Stimulated activated CD8-positive, alpha-beta memory T cell treated with anti-CD3 and anti-CD28 coated beads, Interleukin-4, amount 100 ng/mL, for 1 hour (primary cell): ENCODE measurements at places on chromosomes 7 and 10.

DNA sequence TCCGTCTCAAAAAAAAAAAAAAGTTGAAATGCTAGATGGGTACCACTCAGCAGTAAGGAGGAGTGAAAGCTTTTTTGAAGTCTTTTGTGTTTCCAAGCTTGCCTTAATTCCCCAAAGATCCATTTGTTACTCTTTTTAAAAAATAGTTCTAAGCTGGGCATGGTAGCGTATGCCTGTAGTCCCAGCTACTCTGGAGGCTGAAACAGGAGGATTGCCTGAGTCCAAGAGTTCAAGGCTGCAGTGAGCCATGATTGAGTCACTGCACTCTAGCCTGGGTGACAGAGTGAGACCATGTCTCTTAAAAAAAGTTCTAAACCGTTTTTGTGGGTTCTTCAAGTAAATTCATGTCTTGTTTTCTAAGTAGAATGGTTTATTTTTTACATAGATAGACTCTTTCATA is 5.3 kb downstream of the TBC1D12 start:
- DNase-seq = no peak

- no peak for DNase-seq
These were observed 151.0 kb upstream of the NEBL start for GRCh38 chr10:21048068-21048467.

DNA sequence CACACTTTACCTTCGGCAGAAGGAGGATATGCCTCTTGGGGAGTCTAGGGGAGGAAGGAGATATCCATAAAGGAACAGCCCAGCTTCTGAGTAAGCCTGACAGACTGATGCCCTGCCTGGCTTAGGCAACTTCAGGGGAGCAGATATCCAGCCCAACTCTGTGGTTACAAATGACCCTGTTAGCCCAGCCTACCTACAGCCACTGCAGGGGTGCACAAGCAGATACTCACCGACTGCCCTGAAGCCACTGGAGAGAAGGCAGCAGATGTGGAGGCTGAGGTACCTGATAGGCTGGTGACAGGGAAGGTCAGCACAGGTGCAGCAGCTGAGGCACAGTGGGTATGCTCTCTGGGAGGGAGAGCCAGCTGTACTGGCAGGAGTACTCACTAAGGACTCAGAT is 770.2 kb downstream of the GRID1 start:
- no peak for DNase-seq

GRCh38 chr10:5293691-5294550 is 70.8 kb upstream of the UCN3 start:
- no peak for DNase-seq

- no peak for DNase-seq
These were observed 109.2 kb downstream of the SORCS3 start for GRCh38 chr10:104750291-104750690.

GRCh38 chr7:75844158-75844557 is 30.6 kb upstream of the CCL24 start:
- no peak for DNase-seq

DNA sequence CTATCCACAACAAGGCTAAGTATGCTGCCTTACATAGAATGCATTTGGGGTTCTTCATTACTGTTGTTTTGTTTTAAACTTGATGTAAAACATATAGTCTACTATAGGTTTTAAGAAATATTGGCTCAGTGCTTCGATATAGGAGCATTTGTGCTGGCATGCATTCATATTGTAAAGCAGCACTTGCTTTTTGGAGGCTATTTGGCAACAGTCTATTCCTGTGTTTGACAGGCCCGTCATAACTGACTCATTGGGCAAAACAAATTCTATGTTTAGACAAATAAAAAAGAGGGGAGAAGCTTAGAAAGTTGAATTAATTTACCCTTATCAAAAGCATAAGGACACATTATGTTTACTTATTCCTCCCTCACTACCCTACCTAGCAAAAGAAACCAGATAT is 38.4 kb upstream of the PLXDC2 start:
- no peak for DNase-seq

DNA sequence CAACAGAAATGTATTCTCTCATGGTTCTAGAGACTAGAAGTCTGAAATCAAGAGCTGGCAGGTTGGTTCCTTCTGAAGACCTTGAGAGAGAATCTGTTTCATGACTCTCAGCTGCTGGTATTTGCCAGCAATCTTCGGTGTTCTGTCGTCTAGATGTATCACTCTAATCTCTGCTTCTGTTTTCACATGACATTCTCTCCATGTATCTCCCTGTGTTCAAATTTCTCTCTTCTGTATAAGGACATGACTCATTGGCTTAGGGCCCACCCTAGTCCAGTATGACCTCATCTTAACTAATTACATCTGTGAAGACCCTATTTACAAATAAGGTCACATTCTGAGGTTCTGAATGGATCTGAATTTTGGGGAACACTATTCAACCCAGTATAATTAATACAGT is 82.3 kb downstream of the ANKRD7 start:
- no peak for DNase-seq

DNA sequence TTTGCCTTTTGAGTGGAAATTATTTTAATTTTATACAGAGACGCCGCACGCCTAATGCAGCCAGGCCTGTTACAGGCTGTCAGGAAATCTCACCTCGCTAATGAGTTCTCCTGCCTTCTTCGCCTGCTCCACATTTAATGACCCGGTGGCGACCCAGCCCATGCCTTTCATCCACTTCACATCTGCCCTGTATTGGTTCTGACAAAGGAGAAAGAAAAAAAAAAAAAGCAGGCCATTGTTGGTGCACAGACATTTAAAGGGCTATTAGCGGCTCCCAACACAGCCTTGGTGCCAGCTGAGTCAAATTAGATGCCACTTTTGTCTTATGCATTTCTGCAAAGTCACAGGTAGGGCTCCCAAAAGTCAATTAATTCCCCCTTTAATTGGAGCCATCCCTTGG is 43.3 kb downstream of the NRAP start:
- DNase-seq = no peak

DNA sequence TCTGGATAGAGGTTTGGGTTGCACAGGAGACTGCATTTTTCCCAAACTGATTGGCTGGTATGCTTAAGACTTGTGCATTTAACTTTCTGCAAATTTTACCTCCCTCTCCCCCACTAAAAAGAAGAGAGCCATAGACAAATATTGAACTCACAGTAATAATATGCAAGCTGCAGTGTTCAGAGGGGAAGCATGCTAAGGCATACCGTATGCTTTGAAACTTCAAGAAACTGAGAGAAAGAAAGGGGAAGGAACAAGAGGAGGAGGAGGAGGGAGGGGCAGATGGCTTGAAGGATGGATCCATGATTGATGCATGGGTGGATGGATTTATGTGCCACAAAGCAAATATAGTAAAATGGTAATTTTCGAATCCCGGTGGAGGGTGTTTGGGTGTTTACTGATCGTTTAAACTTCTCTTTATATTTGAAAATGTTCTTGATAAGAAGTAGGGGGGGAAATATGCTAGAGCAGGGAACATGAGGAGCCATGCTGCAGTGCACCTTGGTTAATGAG is 7.8 kb upstream of the KLF6 start:
- DNase-seq = no peak

DNA sequence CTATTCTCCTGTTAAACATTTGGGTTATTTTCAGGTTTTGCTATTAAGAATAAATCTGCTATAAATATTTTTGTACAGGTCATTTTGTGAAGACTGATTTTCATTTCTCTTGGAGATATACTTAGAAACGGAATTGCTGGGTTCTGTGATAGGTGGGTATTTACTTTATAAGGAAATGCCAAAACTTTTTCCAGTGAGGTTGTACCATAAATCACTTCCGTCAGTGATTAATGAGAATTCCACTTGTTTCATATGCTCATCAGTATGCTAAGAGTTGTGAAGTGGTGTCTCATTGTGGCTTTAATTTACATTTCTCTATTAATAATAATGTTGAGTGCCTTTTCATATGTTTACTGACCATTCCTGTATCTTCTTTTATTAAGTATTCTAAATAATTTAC is 84.0 kb upstream of the KLF14 start:
- no peak for DNase-seq

DNA sequence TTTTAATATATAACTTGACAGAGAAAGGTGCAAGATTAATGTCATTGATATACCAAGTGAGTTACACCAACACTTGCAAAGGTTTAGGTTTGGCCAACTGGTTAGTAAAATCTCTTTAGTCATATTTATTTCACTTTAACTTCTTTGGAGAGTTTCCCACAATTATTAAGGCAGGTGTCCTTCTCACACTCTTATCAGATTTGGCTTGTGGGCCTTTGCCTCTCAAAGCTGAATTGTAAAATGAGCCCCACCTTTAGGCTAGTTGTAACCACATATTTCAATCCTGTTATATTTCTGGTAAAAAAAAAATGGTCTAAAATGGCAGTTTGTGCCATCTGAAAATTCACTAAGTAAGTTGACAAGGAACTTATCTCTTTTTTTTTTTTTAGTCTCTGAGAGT is 26.6 kb upstream of the FOXP2 start:
- no peak for DNase-seq

DNA sequence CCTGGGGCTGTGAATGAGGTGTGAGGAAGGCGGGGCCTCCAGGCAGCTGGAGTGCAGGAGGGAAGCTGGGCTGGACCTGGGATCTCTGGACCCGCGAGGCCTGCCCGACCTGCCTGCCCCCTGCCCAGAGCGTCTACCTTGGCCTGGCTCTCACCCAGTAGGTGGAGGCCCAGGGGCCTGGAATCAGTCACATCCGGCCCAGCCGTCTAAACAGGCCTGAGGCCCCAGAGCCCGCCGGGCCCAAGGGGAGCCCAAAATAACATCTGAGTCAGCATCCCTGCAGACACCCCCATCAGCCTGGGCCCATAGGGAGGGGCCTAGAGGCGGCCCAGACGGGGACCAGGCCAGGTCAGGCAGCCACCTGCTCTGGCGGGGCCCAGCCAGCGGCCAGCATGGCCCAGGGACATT is 15.1 kb upstream of the ELN start:
- no peak for DNase-seq

- no peak for DNase-seq
These were observed 120.9 kb downstream of the GRK5 start for GRCh38 chr10:119328223-119328622.

- DNase-seq = no peak
These were observed 141.5 kb upstream of the NPVF start for GRCh38 chr7:25369786-25370185.

DNA sequence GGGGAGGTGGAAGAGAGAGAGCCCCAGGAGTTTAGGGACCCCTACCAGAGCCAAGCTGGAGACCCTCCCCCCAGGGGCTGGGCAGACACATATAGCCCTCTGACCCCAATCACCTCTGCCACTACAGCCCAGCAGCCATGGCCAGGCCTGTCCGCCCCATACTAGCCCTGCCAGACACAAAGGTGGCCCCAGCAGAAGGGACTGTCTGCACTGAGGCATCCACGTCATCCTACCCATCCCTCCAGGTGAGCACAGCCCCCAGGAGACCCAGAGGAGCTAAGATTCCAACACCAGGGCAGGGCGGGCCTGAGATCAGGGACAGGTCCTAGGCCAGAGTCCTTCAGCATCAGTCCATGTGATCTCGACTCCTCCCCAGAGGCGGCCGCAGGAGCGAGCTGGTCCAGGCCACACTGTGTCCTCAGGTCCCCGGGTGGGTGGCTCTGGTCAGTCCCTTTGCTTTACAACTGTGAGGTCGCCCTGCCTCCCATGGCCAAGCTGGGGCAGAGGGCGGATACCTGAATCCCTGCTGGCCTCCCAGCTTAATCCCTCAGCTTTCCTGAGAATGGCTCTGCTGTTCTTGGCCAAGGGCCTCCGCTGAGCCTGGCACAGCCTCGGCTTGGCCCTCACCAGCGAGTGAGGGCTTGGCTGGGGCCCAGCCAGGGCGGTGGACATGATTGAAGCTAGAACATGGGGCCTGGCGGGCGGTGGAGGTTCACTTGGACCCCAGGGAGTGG is 14.3 kb upstream of the ELN start:
- DNase-seq = no peak

GRCh38 chr10:125158601-125159485 is 1.5 kb downstream of the CTBP2 start:
- DNase-seq = no peak

GRCh38 chr7:727806-728460 is 852 bp upstream of the PRKAR1B start:
- DNase-seq = no peak

DNA sequence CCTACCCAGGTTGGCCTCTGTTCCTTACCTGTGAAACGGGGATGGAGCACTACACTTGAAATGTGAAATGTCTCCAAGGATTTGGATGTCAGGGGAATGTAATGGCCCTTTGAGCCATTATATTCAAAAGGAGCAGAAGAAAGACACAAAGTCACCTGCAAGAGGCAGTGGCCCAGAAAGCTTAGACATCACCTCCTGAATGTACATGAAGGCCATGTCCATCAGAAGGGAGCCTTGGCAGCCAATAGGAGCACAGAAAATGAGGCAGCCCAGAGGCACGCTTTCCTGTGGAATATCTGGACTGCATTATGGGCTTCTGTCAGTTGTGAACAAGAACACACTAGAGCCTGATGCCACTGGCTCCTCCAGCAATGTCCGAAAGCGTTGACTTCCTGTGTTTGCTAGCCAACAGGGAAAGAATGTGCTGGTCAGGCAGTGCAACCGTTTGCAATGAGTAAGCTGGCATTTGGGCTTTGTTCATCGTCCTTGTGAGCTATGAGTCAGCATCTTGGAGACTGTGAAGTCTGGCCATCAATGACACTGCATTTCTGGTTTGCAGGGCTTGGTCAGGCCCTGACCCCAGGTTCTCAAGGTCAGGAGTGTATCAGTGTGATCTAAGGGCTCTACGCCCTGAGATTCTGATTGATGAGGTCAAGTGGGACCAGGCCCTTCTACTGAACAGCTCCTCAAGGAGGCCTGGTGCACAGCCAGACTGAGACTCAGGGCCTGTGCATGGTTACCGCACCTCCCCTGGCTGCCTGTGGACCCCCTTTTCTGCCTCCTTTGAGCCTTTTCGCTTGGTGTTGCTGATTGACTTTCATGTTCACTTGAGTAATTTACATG is 222.4 kb downstream of the RPS24 start:
- no peak for DNase-seq

GRCh38 chr7:128763541-128763940 is 12.1 kb downstream of the OPN1SW start:
- no peak for DNase-seq

DNA sequence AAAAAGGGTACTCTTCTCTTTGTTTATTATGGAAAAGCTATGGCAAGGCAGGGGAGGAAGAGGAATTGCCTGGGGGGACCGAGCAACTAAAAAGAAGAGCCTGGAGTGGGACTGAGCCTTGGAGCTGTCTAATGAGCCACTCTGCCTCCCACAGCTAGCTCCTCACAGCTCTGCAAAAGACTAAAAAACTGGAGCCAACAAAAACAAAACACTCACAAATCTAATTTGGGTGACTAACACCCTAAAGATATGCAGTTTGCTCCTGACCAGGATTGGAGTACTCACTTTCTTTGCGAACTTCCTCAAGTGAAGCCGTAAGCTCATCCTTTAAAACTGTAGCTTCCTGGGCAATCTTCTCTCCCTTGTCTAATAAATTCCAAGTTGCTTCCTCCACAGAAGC is 89.4 kb downstream of the CTNNA3 start:
- DNase-seq = no peak

DNA sequence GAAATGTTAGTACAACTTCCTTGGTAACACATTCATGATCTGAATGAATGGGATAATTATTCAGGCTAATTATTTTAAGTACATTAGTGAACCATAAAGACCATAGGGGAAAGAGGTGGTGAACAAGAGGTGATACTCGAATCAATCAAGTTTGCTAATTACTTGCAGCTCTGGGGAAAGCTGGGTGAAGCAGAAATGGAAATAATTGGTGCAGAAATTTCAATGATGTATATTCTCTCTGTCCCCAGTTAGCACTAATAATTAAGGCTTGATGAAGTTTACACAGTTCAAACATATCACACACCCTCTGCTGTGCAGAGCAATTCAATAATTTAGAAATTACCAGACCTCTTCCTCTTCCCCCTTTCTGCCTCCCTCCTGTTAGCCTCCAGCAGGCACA is 49.4 kb upstream of the OPALIN start:
- DNase-seq = no peak
